ENCODE measurements at places on chromosomes 3 and 15. TPM values are rescaled to one million over a fixed set of nuclear protein-coding genes. Genes with fewer than 3 reads are reported as not detected.
A peak's percentile ranks its signal among the peaks of the same experiment; 100 is the strongest.

DNA sequence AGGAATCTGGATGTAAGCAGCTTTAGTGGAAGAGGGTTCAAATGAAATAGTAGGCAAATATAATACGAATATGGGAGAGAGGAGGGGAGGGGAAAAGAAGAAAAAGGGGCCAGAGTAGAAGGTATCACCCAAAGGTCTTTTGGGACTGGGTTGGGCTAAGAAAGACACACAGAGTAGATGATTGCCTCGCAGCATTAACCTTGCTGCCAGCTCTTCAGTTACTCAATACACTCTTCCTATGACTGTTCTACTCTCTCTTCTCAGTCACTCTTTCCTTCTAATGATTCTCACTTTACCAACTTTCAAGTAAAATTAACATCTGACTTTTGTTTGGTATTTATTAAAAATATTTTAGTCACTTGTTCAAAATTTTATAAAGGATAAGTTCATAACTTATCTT is 52.8 kb downstream of the CLASP2 start:
- DNase-seq, result no peak

DNA sequence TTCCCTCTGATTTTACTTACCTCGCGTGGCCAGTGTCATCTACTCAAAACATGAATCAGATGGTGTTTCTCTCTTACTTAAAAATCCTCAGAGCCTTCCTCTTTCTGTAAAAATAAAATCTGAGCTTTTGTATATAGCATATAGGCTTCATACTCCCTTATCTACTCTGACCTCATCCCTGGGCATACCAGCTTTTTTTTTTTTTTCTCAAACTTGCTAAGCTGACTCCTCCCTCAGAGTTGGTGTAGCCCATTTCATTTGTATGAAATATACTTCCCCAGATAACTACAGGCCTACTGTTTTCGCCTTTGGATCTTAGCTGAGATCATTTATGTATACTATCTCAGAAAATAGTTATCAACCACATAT is 648.9 kb upstream of the ALCAM start:
- DNase-seq, result no peak

The SLC38A3 gene
- 7.2 TPM for total RNA-seq

DNA sequence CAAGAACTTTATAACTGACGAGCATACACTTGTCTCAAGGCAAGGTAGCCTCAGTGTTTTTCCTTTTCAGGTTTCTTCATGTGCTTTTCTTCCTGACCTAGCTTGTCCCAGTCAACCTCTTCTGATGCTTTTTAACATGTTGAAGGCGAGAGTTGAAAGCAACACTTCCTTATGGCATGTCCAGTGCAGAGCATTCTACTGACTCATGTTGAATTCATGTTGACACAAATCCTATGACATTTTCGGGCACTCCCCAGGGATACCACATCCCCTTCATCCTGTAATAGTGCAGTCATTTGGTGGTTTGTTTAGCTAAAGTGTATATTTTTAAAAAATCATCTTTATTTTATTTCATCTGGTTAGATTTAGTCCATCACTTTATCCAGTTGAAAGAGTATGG is 75.9 kb upstream of the CBLB start:
- DNase-seq, result no peak

DNA sequence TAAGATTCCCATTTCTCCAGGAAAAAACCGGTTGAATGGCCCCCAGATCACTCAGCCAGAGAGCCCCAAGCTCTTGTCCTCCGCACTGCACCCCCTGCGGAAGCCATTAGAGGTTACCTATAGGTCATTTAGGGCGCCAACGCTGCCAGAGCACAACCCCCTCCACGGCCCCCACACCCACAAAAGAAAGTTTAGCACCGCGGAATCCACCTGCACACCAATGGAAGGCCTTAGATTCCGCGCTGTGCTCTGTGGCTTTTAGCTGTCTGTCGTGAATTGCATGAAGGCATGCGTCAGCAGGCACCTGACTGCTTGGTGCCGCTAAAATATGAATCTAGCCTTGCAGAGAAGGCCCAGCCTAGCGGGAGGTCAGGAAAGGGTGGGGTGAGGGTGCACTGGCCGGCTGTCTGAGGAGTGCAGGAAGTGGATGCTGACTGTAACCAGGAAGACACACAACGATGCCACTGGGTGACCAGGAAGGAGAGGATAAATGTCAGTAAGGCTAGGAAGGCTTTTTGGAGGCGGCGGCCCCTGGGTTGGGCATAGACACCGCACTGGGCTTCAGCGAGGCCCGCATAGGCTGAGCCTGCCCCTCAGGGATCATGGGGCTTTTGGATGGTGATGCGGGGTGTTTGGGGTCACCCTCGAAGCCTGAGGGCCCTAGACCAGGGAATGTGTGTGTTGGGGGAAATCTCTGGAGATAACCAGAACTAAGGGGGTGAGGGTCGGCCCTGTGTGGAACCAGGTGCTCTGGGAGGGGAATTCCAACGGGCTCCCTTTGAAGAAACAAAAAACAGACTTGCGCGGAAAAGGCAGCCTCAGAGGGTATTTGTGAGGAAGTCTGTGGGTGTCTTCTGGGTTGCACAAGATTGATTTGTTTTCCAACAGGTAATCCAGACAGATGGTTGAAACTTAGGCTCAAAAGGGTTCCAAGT is 976 bp upstream of the NUP210 start:
- DNase-seq, result peak; percentile 76

- DNase-seq, result no peak
Observed at GRCh38 chr15:88147760-88148159, 108.8 kb downstream of the NTRK3 start.

GRCh38 chr3:194582196-194582905 is 50.9 kb downstream of the TMEM44 start:
- no peak for DNase-seq
